CD8-positive, alpha-beta T cell (primary cell): ENCODE measurements at places on chromosomes 4 and X. TPM values are rescaled to one million over a fixed set of nuclear protein-coding genes. Genes with fewer than 3 reads are reported as not detected.

- no peak for DNase-seq
These were observed 8.1 kb downstream of the SCARB2 start for GRCh38 chr4:76205476-76205875.

- no peak for DNase-seq
These were observed 17.6 kb upstream of the SOD3 start for GRCh38 chr4:24777536-24778463.

GRCh38 chr4:4867375-4868039, 8.0 kb downstream of the MSX1 start:
- no peak for DNase-seq

S100G gene
- not detected for total RNA-seq

SYTL4 gene
- total RNA-seq, result not detected

DNA sequence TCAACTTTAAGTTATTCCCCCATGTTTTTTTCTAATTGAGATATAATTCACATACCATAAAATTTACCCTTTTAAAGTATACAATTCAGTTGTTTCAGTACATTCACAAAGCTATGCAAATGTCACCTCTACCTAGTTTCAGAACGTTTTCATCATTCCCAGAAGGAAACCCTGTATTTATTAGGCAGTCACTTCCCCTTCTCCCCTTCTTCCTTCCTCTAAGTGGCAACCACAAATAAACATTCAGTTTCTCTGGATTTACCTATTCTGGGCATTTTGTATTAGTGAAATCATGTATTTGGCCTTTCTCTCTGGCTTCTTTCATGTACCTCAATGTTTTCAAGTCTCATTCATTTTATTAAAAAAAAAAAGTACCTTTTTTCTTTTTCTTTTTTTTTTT, 101.9 kb downstream of the TET2 start:
- DNase-seq, result no peak

CENPVL2 gene
- total RNA-seq, result not detected

- no peak for DNase-seq
These were observed 177.3 kb downstream of the GRIA3 start for GRCh38 chrX:123361371-123361770.

DNA sequence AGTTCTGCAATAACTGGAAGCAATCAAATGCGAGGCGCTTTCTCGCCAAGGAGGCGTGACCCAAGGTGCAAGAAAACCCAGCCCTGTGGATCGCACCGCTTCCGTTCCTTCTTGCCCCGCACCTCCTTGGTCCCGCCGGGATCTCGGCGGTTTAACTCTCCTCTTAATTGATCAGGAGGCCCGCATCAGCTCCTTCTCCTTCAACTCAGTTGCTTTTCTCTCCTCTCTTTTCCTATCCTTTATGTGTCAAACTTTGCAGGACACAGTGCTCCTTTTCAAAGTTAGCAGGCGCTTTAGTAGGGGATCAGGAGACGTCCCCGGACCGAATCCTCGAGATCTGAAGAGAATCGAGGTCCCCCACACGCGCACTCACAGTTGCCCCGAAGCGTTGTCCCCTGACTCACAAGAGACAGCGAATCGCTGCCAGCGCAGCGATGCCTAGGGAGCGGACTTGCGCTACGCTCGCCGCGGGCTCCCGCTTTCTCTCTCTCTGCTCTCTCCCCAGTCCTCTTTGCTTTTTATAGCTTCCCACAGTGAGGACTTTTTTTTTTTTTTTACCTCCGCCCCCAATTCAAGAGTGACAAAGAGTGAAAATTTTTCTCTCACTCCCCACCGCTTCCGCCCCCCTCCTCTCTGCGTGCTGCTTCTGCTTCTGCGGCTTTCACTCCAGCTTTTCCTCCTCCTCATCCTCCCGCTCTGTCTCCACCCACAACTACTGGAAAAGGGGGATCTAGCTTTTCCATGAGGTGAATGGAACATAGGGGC, at the start of gene DKK2:
TSS of gene DKK2 (minus strand) at position 495 of the 765 bp plus-strand sequence. CDS start 722 bp downstream, outside the sequence.
- no peak for DNase-seq

DNA sequence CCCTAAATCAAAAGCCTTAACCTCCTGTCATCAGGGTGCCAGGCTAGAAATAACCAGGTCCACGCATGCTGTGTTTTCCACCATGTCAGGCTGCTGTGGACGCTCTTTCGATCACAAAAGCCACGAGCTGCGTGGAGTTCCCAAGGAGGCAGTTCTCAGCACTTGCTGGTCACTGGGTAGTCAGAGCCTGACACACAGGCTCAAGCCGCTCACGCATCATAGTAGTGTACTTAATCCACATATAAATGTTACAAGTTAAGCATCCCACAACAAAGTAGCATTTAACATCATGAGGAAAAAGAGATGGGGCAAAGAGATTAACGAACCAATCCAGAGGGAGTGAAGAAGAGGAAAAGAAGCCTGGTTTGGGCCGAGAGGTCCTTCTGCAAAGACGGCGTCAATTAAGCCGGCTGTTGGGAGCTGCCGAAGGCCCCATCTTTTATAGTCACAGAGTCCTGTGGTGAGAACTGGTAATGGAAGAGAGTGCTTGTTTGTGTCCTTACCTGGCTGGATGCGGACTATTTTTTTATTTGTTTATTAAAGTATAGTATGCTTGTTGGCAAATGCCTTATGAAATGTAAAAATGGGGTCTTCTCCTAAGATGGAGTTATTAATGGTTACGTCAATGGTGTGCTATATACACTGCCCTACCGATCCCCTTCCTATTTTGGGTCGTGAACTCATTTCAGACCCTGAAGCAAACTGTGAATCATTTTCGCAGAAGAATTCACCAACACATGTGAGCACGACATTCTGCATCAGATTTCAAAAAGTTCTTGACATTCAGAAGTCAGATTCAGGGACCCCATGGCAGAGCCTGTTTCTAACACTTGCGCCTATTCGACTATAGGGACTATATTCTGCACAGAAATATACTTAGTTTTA, 675 bp downstream of the PRIMPOL start:
- no peak for DNase-seq

DNA sequence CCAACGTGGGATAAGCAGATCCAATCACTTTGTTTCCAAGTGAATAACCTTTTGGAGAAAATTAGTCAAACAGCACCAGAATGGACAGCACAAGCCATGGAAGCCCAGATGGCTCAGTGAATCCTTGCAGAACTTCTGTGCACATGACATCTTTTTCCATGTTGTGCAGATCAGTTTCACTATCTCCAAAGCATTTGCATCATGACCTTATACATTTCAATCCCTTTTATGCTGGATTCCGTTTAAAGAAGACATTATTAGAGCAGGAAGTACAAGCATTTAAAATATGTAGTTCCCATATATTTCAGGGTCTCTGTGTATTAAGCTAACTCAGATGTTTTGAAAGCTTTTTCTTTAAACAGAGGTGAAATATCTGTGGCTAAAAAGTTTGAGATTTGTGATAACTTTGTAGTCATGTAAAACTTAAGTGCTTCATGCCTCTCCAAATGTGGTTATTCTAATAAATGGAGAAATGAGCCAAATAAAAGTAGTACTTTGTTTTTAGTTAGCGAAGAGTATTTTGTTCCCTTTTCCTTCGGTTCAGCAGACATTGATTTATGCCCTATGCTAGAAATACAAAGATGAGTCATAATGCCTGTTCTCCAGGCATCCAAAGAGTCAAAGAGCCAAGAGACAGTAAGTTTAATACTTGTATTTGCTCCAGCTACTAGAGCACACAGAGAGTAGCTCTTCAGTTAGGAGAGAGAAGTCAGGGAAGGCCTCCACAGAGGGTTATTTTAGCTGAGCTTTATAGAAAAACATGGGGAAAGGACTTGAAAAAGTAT, 39.0 kb downstream of the PLAC8 start:
- no peak for DNase-seq

RBM46 gene
- not detected for total RNA-seq

DNA sequence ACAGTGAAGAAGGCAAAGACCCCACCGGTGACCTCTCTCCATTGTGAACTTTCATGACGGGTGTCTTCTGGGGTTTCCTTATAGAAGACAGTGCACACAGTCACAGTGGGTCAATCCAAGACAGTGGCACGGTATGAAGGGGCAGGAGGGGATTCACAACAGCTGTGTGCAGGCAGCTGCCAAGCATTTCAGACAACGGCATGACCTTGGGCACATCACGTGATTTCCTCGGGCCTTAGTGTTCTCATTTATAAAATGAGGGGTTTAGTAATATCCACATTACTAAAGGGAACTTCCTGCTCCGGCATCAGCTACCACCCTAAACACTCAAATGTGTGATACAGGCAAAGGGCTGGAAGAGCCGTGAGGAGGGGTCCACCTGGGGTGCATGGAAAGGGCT, 42.9 kb downstream of the RBM47 start:
- no peak for DNase-seq

GRCh38 chr4:154743683-154744340, at the start of gene LRAT:
LRAT (plus strand) TSS chr4:154744000; CDS start chr4:154744327, 327 bp downstream.
- peak; percentile 20 for DNase-seq

- no peak for DNase-seq
These were observed 1.1 kb upstream of the RAB40A start for GRCh38 chrX:103520386-103520785.

DNA sequence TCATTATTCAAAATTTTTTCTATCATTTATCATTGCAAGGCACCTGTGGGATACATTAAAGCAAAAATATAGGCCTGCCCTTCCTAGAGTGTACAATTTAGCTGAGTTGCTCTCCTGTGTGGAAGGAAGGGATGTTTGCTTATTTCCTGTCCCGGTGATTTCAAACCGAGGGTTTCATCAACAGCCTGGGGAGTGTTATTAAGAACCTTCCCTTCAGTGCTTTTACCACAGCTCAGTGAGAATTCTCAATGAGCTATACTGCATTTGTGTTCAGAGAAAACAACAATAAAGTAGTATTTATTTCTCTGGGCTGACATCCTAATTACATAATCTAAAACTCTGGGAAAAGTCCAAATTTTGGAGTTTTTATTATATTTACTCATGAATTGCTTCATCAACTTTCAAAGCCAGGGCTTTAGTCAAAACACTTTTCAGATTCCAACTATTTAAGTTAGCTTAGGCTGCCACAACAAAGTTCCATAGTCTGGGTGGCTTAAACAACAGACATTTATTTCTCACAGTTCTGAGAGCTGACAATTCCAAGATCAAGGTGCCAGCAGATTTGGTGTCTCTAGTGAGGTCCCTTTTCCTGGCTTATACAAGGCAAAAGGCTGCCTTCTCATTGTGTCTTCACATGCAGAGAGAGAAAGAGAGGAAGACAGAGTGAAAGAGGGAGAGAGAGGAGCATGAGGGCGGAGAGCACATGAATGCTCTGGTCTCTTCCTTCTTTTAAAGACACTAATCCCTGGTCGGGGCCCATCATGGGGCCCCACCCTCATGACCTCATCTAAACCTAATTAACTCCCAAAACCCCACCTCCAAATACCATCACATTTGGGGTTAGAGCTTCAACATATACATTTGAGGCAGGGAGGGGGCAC, 62.6 kb downstream of the MMRN1 start:
- no peak for DNase-seq

GPR173 gene
- 0.08 TPM for total RNA-seq

PRDM8 gene
- total RNA-seq, result 6.0 TPM

- DNase-seq, result no peak
These were observed 33.6 kb upstream of the ENPEP start for GRCh38 chr4:110442309-110442708.
